NCI-H2171 (cell line): ENCODE measurements at places on chromosomes 5 and 9.

GRCh38 chr5:172453986-172454357, 353 bp downstream of the SH3PXD2B start:
- no peak for DNase-seq

- no peak for DNase-seq
Observed at GRCh38 chr5:126819253-126819652, 42.3 kb downstream of the LMNB1 start.

- no peak for DNase-seq
Observed at GRCh38 chr5:159971038-159971437, 37.9 kb upstream of the TTC1 start.

GRCh38 chr5:126482591-126482990, 59.4 kb downstream of the GRAMD2B start:
- no peak for DNase-seq

- no peak for DNase-seq
Observed at GRCh38 chr5:137630216-137630971, 105.5 kb downstream of the KLHL3 start.
